Tracheal epithelial cell (primary cell): ENCODE measurements at places on chromosomes 3 and 15. TPM values are rescaled to one million over a fixed set of nuclear protein-coding genes. Genes with fewer than 3 reads are reported as not detected.

Gene INSYN1
- not detected in 2 replicates for total RNA-seq

Gene SOX14
- total RNA-seq, result not detected in 2 replicates

Gene PRKCI
- total RNA-seq, result 67.4 and 81.2 TPM in 2 replicates

Gene ANKUB1
- 1.3 and 1.4 TPM in 2 replicates for total RNA-seq

Gene CLRN1
- not detected in 2 replicates for total RNA-seq

Gene ROBO2
- 0.21 and 0.96 TPM in 2 replicates for total RNA-seq

Gene RNF7
- total RNA-seq, result 39.9 and 42.2 TPM in 2 replicates

Gene ARHGEF26
- total RNA-seq, result 0.24 and 0.85 TPM in 2 replicates

Gene TMEM108
- total RNA-seq, result not detected in 2 replicates

Gene SLC12A8
- total RNA-seq, result 20.7 and 28.7 TPM in 2 replicates

Gene MINAR1
- total RNA-seq, result 0.24 and 0.64 TPM in 2 replicates

Gene ANKRD63
- total RNA-seq, result not detected in 2 replicates

Gene IGSF10
- total RNA-seq, result under 0.01 TPM in 1 of 2 replicates, not detected in the other

Gene AMOTL2
- 61.8 and 114 TPM in 2 replicates for total RNA-seq

Gene CTXN2
- total RNA-seq, result not detected in 2 replicates

Gene PLA2G4F
- total RNA-seq, result 3.9 and 17.1 TPM in 2 replicates

Gene ITGA11
- total RNA-seq, result not detected in 2 replicates

Gene TRH
- total RNA-seq, result not detected in 2 replicates

Gene TIMP4
- total RNA-seq, result 0.48 and 1.9 TPM in 2 replicates

Gene GNL3
- 202 and 315 TPM in 2 replicates for total RNA-seq

Gene GHSR
- not detected in 2 replicates for total RNA-seq

Gene TTLL13
- total RNA-seq, result not detected in 2 replicates

Gene SKOR1
- total RNA-seq, result not detected in 2 replicates

Gene POLR2H
- 68.6 and 117 TPM in 2 replicates for total RNA-seq

Gene PAQR9
- not detected in 2 replicates for total RNA-seq

Gene MAP6D1
- total RNA-seq, result 1.2 and 2.1 TPM in 2 replicates
